ENCODE measurements at places on chromosomes 11 and 22.

GRCh38 chr11:127864861-127865260 lies 722.5 kb downstream of the ETS1 start:
- DNase-seq, result no peak

DNA sequence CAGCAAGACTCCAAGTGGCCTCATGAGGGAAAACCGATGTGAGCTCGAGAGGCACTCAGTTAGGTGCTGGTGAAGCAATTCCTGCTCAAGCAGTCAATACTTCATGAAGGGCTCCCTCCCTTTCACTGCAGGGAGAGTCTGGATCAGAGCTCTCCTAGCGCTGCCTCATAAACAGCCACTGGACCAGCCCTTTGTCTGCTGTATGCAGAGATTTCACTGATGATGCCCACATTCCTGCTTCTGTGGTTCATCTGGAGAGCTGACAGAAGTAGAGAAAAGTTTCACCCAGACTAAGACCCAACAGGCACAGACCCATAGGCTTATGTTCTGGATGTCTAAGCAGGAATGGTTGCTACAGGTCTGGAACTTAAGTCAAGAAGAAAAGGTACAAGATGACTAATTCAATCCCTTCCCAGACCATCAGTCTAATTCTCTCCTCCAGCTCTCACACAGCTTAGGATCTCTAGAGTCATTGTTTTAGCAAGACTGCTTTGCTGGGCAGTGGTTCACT lies 4.0 kb downstream of the UCP2 start:
- no peak for DNase-seq

GRCh38 chr22:37496651-37497050 lies 10.5 kb upstream of the MFNG start:
- no peak for DNase-seq

GRCh38 chr22:28829358-28830181 lies 29.2 kb upstream of the XBP1 start:
- DNase-seq, result peak; percentile 82

DNA sequence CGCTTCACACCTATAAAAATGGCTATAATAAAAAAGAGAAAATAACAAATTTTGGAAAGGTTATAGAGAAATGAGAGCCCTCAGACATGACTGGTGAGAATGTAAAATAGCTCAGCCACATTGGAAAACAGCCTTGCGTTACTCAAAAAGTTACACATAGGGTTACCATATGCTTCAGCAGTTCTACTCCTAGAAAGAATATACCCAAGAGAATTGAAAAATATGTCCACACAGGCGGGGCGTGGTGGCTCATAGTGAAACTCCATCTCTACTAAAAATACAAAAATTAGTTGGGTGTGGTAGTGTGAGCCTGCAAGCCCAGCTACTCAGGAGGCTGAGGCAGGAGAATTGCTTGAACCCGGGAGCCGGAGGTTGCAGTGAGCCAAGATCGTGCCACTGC lies 7.6 kb upstream of the JHY start:
- DNase-seq, result no peak

DNA sequence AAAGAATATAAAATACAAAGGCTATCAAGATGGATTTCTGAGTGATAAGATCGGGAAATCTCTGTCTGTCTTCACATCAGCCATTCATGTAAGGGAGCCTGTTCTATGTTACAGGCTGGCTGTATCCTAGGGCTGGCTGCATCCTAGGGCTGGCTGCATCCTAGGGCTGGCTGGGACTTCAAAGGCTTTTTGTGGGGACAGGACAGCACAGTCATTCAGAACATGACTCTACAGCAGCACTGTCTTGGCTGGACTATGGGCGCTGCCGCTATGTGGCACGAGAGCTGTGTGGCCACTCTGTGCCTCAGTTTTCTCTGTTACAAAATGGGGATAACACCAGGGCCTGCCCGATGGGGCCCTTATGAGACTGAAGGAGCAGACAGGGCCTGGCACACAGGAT lies 10.2 kb downstream of the ADAMTS8 start:
- DNase-seq, result no peak

GRCh38 chr11:60970369-60970774 lies 1.1 kb upstream of the CD6 start:
- peak; percentile 84 for DNase-seq

GRCh38 chr11:86174101-86175046 lies 70.2 kb upstream of the EED start:
- DNase-seq, result no peak

GRCh38 chr22:43424666-43425630 lies 13.1 kb downstream of the MPPED1 start:
- no peak for DNase-seq

- DNase-seq, result no peak
Measured at GRCh38 chr11:47143322-47143721, 33.4 kb downstream of the ARFGAP2 start.
